Activated CD8-positive, alpha-beta T cell treated with anti-CD3 and anti-CD28 coated beads, Interleukin-2, amount 10 ng/mL, durations not matched to agents 7 days and 5 days (primary cell): ENCODE measurements at places on chromosomes 3 and 15. TPM values are rescaled to one million over a fixed set of nuclear protein-coding genes. Genes with fewer than 3 reads are reported as not detected.
A peak's percentile ranks its signal among the peaks of the same experiment; 100 is the strongest.

GRCh38 chr3:102084006-102084405 is 234.7 kb downstream of the NFKBIZ start:
- DNase-seq, result no peak
- H3K4me3 ChIP-seq, result no peak overlapping the region
- no peaks in the 10 kb centered on the region for H3K27me3 ChIP-seq
- peaks cover 5% of the 10 kb centered on the region for H3K36me3 ChIP-seq
- peaks cover 23% of the 10 kb centered on the region for H3K4me1 ChIP-seq

The SEMA3G gene
- 0.21 TPM for total RNA-seq

The RTP1 gene
- not detected for total RNA-seq

- no peaks in the 10 kb centered on the region for H3K27me3 ChIP-seq
- no peak overlapping the region for H3K27ac ChIP-seq
- no peak overlapping the region for H3K4me3 ChIP-seq
- no peaks in the 10 kb centered on the region for H3K4me1 ChIP-seq
- no peaks in the 10 kb centered on the region for H3K36me3 ChIP-seq
- DNase-seq, result no peak
Measured at GRCh38 chr3:140523600-140523999, 154.3 kb upstream of the TRIM42 start.

DNA sequence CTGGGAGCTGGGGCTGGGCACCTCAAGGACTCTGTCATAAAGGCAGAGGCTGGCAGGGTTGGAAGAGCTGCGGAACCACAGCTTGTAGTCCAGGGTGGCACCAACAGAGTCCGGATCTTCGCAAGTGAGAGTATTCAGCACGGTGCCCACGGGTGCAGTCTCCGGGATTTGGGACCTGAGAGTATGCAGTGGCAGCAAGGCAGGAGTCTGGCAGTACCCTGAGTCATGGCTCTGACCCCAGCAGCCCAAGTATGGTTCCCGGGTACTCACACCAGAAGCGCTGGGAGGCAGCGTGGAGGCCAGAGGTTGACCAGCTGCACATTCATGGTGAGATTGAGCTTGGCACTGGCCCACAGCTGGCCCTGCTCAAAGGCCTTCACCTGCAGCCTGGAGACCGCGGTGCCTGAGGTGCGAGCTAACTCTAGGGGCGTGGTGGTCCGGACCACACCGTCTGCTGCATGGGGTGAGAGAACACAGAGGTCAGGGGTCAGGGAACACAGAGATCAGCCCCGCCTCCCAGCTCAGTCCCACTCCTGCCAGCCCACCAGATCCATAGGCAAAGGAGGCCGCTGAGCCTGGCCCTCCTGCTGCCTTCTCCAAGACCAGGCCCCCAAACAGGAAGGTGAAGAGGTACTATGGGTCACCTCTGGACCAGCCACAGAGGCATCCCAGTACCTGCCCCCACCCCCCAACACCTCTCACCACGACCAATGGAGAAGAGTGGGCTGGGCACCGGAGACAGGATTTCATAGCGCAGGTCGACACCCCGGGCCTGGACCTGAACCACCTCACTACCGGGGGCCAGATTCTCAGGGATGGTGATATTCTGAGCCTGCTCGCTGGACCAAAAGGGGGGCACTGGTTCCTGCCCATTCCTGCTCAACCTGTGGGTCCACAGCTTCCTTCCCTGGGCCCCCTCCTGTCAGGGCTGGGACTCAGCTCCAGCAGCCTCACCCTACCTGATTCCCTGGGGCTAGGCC is 4.5 kb downstream of the CDHR4 start:
- H3K4me1 ChIP-seq, result peaks cover 2% of the 10 kb centered on the region
- H3K27ac ChIP-seq, result no peak overlapping the region
- DNase-seq, result no peak
- H3K36me3 ChIP-seq, result no peaks in the 10 kb centered on the region
- peaks cover 5% of the 10 kb centered on the region for H3K27me3 ChIP-seq

DNA sequence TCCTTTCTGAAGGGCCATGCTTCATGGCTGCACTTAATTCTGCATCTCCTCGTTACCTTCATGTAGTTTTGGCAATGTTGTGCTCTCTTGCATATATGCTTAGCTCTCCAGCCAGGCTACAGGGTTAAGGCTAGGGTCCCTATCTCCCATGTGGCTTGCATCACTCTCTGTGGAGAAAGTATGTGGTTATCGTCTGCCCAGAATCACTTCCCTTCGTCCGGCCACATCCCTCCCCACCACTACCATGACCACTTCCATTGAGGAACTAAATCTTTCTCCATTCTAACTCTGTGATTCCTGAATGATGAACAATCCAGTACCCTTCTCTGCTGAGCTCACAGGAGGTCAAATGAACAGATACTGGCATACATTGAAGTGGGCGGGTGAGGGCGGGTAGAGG is 34.0 kb downstream of the WWTR1 start:
- H3K27ac ChIP-seq, result no peak overlapping the region
- peaks cover 13% of the 10 kb centered on the region for H3K4me1 ChIP-seq
- H3K36me3 ChIP-seq, result no peaks in the 10 kb centered on the region
- H3K27me3 ChIP-seq, result peaks cover 19% of the 10 kb centered on the region
- no peak for DNase-seq

GRCh38 chr3:89392991-89393390 is 285.6 kb downstream of the EPHA3 start:
- no peak overlapping the region for H3K27ac ChIP-seq
- no peaks in the 10 kb centered on the region for H3K36me3 ChIP-seq
- H3K27me3 ChIP-seq, result no peaks in the 10 kb centered on the region
- H3K4me3 ChIP-seq, result no peak overlapping the region

- H3K36me3 ChIP-seq, result no peaks in the 10 kb centered on the region
- DNase-seq, result no peak
- H3K4me1 ChIP-seq, result peaks cover 4% of the 10 kb centered on the region
- H3K4me3 ChIP-seq, result no peak overlapping the region
- H3K27me3 ChIP-seq, result peaks cover 14% of the 10 kb centered on the region
Measured at GRCh38 chr3:142940472-142940871, 23.0 kb downstream of the PAQR9 start.

GRCh38 chr3:171736556-171736955 is 73.7 kb downstream of the PLD1 start:
- no peak overlapping the region for H3K4me3 ChIP-seq
- no peak overlapping the region for H3K27ac ChIP-seq
- H3K4me1 ChIP-seq, result no peaks in the 10 kb centered on the region
- no peak for DNase-seq
- H3K36me3 ChIP-seq, result no peaks in the 10 kb centered on the region

DNA sequence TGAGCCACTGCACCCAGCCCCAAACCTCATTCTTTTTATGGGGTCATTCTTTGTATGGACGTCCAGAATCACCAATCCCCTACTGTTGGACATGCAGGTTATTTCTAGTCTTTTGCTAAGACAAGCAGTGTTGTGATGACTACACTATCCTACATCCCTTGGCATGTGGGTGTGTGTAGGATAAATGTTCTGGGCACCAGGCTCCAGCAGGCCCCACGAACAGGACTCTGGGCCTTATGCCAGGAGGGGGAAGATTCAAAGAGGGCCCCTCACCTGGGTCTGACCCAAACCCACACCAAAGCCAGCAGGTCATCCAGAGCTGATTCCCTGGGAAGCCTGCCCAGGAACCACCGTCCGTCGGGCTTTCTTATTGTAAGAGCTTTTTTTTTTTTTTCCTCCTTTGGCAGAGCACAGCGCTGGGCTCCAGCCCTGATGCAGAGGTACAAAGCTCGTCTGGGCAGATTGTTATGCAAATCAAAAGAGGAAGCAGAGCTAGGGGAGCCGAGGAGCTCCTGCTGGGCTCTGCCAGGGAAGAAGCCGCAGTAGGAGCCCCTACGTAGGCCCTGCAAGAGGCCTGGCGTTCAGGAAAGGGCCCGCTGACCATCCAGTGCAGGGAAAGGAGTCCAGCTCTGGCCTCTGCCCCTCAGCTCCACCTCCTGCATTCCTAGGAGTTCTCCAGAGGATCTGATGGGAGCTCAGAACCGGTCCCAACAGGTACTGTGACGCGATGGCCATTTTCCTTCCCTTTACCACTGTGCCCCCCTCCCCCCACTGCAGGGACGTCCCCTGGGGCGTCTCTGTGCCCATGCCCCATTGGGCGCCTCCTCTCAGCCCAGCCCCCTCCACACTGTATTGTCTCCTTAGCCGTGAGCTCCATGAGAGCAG is 29.0 kb upstream of the FURIN start:
- no peaks in the 10 kb centered on the region for H3K36me3 ChIP-seq
- H3K27me3 ChIP-seq, result no peaks in the 10 kb centered on the region
- peak overlapping the region; percentile 56 for H3K4me3 ChIP-seq
- H3K4me1 ChIP-seq, result peaks cover 61% of the 10 kb centered on the region

The MRPL46 gene
- total RNA-seq, result 28.8 TPM

The GOLGA8O gene
- total RNA-seq, result 21.8 TPM

The SYNM gene
- 0.18 TPM for total RNA-seq

DNA sequence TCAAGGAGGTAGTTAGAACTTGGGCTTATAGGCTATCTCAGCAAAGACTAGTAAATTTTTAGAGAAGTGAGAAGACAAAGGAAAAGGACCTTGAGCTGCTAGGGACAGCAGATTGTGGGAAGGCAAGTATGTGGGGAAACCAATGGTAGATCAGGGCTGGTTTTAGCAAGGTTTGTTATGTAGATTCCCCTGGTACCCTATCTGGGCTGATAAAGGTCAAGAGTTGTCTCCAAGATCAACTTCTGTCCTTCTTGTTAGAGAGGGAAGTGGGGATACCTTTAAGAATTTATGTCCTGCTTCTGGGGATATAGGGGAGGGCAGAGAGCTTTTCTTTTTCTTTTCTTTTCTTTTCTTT is 28.9 kb downstream of the KAT2B start:
- peaks cover 58% of the 10 kb centered on the region for H3K36me3 ChIP-seq
- peak overlapping the region; percentile 51 for H3K27ac ChIP-seq
- H3K4me1 ChIP-seq, result peaks cover 39% of the 10 kb centered on the region

The GPD1L gene
- total RNA-seq, result 33.8 TPM

GRCh38 chr3:123031051-123031450 is 3.5 kb upstream of the SEMA5B start:
- H3K4me3 ChIP-seq, result no peak overlapping the region
- peaks cover 14% of the 10 kb centered on the region for H3K4me1 ChIP-seq
- H3K27ac ChIP-seq, result no peak overlapping the region
- H3K36me3 ChIP-seq, result peaks cover 2% of the 10 kb centered on the region

GRCh38 chr3:123377243-123377740 is 71.6 kb downstream of the ADCY5 start:
- H3K27ac ChIP-seq, result no peak overlapping the region
- DNase-seq, result no peak
- H3K27me3 ChIP-seq, result peaks cover 10% of the 10 kb centered on the region

DNA sequence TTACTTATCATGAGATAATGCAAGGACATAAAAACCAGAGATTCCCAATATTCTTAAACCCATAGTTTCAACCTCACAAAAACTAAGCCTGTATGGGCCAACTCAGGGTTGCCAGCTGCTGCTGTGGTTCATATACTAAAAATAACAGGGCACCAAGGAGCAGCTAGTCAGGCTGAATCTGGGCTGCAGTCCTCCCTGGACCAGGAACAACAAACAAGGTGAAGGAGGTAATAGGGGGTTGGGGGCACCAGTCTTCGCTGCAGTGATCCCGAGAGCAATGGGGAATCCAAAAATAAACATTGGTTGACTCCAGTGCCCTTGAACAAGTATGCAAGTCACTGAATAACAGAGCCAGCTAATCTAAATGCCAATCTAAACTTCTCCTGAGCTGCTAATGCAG is 108.9 kb downstream of the MECOM start:
- no peak overlapping the region for H3K4me3 ChIP-seq
- no peaks in the 10 kb centered on the region for H3K27me3 ChIP-seq
- H3K36me3 ChIP-seq, result no peaks in the 10 kb centered on the region
- no peaks in the 10 kb centered on the region for H3K4me1 ChIP-seq
- no peak overlapping the region for H3K27ac ChIP-seq

The MAPKBP1 gene
- 30.4 TPM for total RNA-seq

The ZNF502 gene
- 4.0 TPM for total RNA-seq

GRCh38 chr3:40167958-40168357 is 141.5 kb upstream of the EIF1B start:
- no peak for DNase-seq
- no peak overlapping the region for H3K4me3 ChIP-seq
- H3K27ac ChIP-seq, result no peak overlapping the region
- no peaks in the 10 kb centered on the region for H3K36me3 ChIP-seq
- H3K27me3 ChIP-seq, result peaks cover 4% of the 10 kb centered on the region

DNA sequence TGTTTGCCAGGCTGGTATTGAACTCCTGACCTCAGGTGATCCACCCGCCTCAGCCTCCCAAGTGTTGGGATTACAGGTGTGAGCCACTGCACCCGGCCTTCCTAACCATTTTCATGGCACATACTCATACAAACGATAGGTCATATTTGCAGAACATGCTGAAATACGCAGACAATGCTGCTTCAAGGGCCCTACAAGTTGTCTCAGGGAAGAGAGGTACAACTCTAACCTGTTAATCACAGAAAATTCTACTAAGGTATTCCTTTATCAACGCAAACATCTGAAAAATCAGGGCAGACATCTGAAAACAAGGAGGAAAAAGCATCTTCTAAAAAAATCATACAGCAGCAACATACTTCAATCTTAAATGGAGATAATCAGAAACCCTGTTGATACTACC is 39.9 kb downstream of the RAF1 start:
- H3K27me3 ChIP-seq, result no peaks in the 10 kb centered on the region
- H3K36me3 ChIP-seq, result no peaks in the 10 kb centered on the region
- DNase-seq, result no peak

- H3K4me3 ChIP-seq, result no peak overlapping the region
- H3K4me1 ChIP-seq, result no peaks in the 10 kb centered on the region
- H3K27me3 ChIP-seq, result no peaks in the 10 kb centered on the region
- no peaks in the 10 kb centered on the region for H3K36me3 ChIP-seq
Measured at GRCh38 chr3:144770281-144770680, 798.7 kb downstream of the DIPK2A start.

DNA sequence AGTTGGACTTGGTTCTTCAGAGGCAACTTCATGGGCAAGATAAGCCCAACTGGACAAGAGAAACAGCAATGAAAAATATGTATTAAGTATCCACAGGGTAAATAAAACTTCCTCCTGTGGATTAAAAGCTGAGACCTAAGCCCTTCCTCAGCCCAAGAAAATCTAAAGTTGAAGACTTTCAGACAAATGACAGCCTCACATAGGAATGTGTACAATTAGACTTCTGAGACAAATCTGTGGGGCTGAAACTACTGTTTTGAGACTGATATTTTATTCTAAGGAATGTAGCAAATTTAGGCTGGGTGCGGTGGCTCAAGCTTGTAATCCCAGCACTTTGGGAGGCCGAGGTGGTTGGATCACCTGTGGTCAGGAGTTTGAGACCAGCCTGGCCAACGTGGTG is 74.2 kb upstream of the IL12A start:
- no peak overlapping the region for H3K27ac ChIP-seq
- H3K4me1 ChIP-seq, result peaks cover 11% of the 10 kb centered on the region
- H3K27me3 ChIP-seq, result peaks cover 6% of the 10 kb centered on the region
- H3K4me3 ChIP-seq, result no peak overlapping the region
- no peak for DNase-seq

The LRRIQ4 gene
- total RNA-seq, result 0.16 TPM

The GOLGA8R gene
- total RNA-seq, result 9.5 TPM
